ENCODE measurements at places on chromosomes 7 and 10.

DNA sequence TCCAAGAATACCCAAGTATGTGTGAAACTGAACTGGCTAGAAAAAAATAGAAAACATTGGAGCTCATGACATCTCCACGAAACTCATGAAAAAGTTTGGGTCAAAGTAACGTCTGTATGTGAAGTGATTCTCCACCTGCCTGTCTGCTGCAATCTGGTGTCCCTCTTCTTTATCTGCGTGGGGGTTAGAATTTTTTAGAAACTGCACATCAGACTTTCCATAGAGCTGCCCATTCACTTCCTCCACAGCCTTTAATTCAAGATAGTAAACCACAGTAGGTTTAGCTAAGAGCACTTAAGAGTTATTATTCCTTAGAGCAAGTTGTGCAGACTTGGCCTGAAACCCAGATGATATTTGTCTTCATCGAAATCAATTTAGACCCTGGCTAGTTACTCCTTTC lies 55.3 kb downstream of the SCIN start:
- DNase-seq = no peak

DNA sequence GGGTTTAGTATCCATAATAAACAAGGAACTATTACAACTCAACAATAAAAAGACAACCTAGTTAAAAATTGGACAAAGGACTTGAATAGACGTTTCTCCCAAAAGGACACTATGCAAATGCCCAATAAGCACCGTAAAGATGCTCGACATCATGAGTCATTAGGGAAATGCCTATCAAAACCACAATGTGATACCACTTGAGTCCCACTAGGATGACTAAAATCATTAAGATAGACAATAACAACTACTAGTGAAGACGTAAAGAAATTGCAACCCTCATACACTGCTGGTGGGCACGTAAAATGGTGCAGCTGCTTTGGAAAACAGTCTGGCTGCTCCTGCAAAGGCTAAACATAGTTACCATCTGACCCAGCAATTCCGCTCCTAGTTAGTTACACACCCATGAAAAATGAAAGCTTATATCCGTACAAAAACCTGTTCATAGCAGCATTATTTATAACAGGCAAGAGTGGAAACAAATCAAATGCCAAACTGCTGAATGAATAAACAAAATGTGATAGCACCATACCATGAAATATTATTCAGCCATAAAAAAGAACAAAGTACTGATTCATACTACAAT lies 17.3 kb downstream of the CCDC3 start:
- no peak for DNase-seq

GRCh38 chr7:2217716-2218443 lies 14.9 kb downstream of the MAD1L1 start:
- no peak for DNase-seq

DNA sequence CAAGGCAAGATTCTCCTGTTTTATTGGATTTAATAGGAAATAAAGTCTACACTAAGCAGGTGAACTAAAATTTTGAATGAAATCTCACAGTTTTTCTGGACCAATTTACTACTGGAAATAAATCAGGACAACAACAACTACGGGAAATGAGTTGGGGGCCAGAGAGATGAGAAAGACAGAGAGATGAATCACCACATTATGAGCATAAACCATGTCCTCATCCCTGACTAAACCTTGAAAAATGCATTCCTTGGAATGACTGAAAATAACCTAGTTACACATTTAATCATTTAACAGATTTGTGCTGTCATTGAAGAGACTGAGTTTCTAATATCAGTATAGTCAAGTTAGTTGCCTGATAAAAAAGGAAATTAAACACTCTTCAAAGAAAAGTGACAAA lies 608.4 kb upstream of the KCND2 start:
- DNase-seq = no peak

DNA sequence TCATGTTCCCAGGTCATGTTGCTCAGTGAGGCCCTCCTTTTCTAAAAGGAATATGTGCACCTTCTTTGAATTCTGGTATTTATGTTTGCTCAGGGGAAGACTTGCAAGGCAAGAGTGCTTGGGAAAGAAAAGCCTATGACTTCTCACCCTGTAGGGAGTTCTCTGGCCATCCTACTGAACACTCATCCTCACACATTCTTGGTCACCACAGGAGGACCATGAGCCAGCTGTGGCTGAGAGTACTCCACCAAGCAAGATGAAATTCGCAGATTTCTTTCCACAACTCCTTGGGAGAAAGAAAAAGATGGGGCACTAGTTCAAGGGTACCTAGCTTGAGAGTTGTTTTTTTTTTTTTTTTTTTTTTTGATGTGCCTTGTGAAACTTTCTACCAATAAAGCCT lies 179.6 kb downstream of the FZD1 start:
- no peak for DNase-seq

GRCh38 chr7:150425670-150426069 lies 24.8 kb upstream of the GIMAP8 start:
- no peak for DNase-seq

DNA sequence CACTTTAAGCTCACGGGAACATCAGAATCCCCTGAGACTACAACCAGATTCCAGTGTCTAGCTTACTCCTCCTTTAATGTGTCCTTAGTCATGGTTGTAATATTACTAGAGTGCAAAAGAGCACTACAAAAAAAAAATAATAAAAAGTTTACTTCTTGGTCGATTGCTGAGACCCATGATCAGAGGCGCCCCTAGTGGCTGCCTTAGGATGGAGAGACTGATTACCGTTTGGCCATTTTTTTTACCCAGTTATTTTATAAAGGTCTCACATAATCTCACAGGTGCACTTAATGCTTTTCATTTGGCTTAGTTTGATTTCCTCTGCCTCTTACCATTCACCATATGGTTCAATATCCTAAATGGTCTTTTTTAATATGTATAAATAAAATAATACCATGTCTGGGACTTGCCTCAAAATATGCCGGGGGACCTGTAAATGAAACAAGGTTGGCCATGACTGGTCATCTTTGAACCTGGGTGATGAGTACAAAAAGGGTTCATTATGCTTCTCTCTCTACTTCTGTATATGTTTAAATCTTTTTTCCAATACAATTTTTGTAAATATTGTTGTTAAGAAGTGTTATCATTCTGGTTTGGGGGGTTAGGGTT lies 331.5 kb upstream of the NFE2L3 start:
- no peak for DNase-seq

DNA sequence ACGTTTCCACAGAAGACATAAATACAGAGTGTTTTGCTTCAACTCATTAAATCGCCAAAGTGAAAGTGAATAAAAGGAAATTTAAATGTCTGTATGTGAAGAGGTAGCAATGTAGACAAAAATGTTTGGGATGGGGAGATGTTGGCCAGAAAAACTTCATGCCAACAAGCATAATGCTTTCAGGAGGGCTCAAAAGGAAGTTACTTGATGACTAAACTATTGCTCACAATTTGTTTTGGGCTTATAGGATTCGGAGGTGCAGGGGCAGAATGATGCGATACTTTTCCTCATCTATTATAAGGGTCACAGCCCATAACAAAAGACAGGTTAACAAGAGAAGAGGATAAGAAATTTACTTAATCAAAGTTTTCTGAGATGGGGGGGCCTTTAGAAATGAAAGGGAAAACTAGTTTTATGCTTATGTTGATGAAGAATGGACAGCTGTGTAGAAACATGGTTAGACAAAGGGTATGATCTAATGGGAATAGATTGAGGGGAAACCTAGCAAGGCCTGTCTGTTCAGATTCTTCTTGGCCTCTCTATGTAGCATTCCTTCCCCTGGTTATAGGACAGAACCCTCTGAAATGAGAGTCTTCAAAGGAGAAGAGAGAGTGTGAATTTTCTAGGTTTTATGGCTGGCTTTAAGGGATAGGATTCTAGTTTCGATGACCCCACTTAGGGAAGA lies 898.6 kb downstream of the LRMDA start:
- no peak for DNase-seq

DNA sequence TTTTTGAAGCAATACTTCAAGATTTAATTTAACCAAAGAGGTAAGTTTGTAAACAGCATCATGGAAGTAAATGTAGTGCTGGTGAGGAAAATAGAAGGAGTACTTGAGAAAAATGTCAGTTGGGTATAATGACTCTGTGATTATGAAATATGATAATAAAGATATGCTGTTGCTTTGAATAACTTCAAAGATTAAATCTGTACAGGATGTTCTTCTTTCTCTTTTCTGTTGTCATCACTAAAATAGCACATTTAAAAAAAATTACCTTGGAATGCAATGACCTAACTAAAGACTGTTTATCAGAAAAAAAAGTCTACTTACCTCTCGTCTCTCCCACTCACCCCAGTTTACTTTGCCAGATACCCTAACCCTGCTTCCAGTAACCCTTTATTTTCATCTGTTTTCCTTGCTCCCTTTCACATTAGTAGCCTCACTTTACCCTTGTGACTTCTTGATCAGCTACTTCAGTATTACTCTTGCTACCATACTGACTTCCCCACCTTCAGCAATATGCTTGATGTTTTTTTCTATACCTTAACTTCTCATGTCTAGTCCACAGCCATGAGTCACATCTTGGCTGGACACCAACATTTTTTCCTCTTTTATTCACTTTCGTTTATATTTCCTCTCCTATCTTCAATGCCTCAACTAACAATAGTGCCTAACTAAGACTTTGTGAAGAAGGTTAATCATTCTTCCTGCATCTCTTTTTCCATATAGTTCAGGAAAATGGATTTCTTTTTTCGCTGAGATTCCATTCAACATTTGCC lies 29.7 kb upstream of the TAS2R16 start:
- no peak for DNase-seq

GRCh38 chr7:100676501-100677306 lies 3.2 kb downstream of the GNB2 start:
- no peak for DNase-seq

DNA sequence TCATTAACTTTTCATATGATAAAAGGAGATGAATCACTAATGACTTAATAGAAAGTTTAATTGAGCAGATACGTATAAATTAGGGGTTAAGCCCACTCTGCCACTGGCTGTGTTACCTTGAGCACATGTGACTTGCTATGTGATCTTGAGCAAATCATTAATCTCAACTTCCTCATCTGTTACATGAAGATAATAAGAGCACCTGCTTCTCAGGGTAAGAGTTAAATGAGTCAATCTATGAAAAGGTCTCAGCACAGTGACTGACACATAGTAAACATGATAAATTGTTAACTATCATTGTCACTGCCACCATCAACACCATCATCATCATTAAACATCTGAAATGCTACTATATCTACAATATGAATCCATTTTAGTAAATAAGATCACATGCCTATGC lies 110.8 kb downstream of the TPK1 start:
- DNase-seq = no peak

DNA sequence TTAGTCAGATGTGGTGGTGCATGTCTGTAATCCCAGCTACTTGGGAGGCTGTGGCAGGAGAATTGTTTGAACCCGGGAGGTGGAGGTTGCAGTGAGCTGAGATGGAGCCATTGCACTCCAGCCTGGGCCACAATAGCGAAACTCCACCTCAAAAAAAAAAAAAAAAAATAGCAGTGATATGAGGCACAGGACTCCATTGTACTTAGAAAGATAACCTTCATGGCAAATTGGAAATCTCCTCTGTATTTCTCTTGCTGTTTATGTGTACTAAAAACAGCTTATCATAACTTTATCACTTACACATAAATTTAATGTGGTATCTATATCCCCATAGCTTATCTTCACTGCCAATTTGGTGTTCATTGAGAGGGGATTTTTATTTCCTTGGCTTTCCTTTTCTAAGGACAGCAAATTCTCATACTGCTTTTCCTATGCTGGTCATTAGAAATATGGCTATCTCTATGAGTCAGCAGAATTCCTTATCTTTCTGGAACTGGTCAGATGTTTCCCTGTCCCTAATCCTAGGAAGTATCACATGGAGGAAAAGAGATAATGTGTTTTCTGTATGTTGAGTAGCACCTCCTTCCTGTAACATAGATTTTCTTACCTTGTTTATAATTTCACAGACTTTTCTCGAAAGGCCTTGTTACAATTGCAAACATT lies 40.6 kb upstream of the ZEB1 start:
- DNase-seq = no peak

DNA sequence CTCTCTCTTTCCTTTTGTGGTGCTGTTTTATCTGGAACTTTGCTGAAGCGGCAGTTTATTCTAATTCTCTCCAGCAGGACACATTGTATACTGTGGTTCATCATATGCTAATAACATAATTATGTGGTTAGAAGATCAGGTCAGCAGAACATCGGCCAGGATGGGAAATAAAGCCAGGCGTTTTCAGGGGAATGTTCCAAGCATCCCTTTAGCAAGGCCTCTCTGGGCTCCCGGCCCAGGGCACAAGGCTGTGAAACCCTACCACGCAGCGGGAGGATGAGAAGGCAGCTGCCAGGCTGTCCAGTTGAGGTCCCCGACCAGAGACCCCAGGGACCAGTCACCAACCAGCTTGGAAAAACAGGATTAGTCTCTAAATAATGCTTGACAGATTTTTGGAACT lies 112.2 kb upstream of the GALNT17 start:
- no peak for DNase-seq

DNA sequence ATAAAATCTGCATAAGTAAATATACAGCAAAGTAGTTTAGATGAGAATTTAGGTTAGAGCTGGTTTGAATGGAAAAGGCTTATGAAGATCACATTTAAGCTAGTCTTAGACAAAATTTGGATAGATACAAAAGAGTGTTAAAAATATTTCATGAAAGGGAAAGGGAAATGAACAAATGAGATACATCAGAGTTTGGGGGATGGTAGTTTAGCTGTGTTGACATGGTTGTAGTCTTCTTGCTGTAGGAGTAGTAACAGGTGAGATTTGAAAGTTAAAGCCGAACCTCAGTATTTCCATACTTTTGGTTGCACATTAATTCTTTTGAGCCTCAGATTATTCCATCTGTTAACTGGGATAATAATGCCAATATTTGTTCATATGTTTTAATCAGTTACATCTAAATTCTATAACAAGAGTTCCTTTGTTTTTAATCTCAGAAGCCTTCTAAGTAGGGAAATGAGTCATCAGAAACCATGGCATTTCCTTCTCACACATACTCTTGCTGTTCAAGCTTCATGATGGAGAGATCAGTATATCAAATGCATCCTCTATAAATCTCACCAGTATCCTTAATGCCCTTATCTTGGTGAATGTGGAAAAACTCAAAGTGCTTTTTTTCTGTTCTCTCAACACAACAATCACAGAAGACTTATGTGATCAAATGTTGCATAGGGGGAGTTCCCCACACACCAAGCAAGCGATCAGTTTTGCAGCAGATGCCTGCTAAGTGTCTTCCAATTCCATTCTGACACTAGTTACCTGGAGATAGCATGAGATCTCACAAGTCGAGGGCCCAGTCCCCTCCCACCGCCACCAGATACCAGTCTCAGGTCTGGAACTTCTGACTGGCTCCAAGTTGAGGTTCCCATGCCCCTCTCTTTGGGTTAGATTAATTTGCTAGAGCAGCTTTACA lies 84.7 kb downstream of the MAPK8 start:
- DNase-seq = no peak

Measured in hippocampal formation (tissue), 2 donors.